M059J (cell line): ENCODE measurements at places on chromosomes 4 and X.

- DNase-seq, result no peak
These were observed 170.4 kb upstream of the HS3ST1 start for GRCh38 chr4:11599064-11599463.

DNA sequence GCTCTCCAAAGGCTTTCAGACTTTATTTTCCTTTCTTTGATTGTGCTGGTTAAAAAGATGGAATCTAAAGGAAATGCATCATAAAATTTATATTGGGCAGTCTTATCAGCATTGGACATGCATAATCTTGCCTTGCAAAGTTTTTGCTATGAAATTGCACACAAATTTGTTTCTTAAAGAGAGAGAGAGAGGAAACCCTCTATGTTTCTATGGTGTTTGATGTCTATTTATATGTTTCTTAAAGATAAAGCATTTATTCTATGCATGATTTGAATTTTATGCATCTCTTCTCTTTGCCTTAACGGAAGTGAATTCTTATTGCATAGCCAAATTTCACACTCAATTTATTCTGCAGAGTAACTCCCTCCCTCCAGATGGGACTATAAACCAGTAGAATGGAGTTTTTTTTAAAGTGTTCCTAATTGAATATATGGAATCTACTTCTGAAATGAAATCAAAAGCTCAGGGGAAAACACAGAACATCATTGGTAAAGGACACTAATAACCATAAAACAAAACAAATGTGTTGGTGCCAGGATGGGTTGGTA lies 83.5 kb upstream of the PPARGC1A start:
- no peak for DNase-seq

- no peak for DNase-seq
These were observed 24.6 kb downstream of the ABLIM2 start for GRCh38 chr4:8133897-8134563.

GRCh38 chr4:89110541-89110985 lies 770 bp upstream of the TIGD2 start:
- DNase-seq, result no peak

GRCh38 chrX:7262551-7262950 lies 114.6 kb upstream of the PUDP start:
- DNase-seq, result no peak

DNA sequence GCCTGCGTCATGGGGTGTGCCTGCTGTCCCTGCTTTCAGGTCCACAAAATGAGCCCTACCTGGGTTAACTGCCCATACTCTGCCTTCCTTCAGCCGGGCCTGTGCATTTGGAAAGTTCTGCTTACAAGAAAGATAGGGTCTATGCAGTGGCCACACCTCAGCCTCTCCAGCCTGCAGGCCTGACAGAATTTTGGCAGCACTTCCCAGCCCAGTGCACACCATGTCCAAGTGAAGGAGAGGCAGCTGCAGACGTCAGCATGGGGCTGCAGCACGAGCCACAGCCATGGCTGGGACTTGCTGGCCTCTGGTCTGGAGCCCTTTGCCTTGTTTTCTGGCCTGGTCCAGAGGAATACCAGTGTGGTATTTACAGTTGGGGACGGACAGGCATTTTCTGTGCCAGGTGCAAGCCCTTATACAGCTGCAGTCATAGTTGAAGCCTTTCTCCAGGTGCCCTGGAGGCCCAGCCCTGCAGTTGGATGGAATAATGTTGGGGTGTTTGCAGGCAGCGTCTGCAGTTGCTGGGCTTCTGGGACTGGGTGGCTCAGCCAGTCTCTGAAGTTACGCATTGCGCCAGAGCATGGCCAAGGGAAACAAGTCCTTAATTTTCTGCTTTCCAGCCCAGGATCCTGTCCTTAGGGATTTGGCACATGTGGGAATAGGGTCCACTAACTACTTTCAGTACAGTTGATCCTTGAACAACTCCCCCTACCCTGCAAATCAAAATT lies 26.2 kb downstream of the JADE1 start:
- DNase-seq, result no peak

DNA sequence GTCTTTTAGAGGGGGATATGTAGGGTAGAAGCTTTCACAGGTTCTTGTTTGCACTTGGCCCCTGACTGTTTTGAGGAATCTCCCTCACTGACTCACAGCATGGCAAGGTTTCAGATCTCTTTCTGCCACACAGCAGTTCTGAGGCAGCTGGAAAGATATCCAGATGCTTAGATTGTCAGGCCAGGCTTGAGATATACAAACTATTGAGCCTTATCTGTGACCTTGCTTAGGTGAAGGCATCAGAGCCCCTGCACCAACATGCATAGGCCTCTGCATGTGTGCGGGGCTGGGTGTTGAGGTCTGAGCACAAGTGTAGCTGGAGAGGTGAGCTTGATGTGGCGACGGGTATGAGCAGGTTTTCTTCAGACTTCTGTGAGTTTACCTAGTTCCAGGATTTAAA lies 80.9 kb upstream of the MSANTD1 start:
- peak; percentile 12 for DNase-seq

GRCh38 chr4:99642725-99643489 lies 14.7 kb downstream of the C4orf54 start:
- no peak for DNase-seq

GRCh38 chr4:35934320-35934981 lies 309.9 kb downstream of the ARAP2 start:
- DNase-seq, result peak; percentile 27

GRCh38 chr4:148053298-148054003 lies 321.6 kb downstream of the ARHGAP10 start:
- no peak for DNase-seq

DNA sequence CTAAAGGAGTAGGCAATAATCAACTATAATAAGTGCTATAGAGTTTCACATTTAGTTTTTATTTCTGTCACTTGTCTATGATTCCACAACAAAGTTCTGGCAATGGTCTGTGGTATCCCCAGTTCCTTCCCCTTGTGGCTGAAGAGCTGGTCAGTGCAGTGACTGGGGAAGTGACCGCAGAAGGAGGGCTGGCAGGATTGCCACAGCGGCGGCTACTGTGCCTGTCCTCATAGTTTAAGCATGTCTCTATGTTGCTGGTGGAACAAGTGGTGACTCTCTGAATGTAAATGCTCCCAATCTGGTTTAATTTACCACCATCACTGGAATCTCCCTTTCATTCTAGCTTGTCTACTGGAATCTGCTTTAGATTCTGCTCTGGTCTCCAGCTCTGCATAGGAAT lies 170.6 kb upstream of the GK2 start:
- no peak for DNase-seq

DNA sequence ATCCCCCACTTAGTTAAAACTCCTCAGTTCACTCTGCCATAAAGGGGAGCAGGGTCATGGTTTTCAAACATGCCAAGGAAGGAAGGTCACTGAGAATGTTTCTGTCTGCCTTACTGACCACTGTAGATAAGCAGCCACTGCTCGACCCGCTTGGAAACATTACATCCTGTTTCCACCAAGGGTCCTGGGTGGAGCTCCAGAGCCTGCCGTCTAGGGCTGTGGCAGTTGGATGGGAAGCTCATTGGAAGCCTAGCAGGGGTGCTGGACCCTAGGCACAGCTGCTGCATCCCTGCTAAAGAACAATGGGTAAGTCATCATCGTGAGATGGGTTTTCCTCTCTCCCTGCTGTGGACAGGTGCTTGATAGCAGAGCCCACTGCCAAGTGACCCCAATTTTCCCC lies 76.0 kb upstream of the SRD5A3 start:
- no peak for DNase-seq

GRCh38 chr4:11053601-11054220 lies 369.1 kb upstream of the CLNK start:
- DNase-seq, result no peak

DNA sequence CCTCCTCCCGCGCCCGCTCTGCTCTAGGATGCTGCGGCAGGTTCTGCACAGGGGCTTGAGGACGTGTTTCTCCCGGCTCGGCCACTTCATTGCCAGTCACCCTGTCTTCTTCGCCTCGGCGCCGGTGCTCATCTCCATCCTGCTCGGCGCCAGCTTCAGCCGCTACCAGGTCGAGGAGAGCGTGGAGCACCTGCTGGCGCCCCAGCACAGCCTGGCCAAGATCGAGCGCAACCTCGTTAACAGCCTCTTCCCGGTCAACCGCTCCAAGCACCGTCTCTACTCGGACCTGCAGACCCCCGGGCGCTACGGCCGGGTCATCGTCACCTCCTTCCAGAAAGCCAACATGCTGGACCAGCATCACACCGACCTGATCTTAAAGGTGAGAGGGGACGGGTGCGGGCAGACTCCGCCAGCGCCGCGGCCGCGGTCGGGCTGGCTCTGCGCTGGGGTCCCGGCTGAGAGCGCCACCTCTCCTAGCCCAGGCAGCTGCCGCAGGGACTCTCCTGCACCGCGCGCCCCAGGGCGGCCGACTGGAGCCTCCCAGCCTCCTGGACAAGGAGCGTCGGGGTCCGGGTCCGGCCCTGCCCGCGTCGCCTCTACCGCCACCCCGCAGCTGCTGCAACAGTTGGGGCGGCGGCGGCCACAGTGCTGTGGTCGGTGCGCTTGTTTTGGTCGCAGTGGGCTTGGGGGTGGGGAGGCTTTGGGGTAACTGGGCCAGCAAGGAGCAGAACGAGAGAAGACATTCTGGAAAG lies at the start of gene PTCHD1:
TSS of gene PTCHD1 (plus strand) at position 2 of the 752 bp plus-strand sequence. CDS start at position 29, 27 bp downstream.
- no peak for DNase-seq

DNA sequence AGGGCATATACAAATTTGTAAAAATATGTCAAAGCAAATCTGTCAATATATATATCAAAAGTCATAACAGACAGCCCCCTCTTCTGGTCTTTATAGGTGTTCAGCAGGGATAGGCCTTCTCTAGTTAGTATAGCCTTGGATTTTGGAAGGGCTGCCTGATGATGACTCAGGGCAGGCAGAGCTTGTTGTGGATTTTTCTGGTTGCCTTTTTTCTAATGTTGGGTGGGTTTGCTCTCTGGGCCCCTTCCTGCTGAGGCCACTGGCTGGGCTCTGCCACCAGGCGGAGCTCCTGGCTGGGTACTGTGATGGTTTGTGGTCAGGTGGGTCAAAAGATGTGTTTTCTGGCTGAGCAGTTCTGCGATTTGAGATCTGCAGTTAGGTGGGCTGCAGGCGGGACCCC lies 294.2 kb downstream of the GRIA2 start:
- peak; percentile 6 for DNase-seq

DNA sequence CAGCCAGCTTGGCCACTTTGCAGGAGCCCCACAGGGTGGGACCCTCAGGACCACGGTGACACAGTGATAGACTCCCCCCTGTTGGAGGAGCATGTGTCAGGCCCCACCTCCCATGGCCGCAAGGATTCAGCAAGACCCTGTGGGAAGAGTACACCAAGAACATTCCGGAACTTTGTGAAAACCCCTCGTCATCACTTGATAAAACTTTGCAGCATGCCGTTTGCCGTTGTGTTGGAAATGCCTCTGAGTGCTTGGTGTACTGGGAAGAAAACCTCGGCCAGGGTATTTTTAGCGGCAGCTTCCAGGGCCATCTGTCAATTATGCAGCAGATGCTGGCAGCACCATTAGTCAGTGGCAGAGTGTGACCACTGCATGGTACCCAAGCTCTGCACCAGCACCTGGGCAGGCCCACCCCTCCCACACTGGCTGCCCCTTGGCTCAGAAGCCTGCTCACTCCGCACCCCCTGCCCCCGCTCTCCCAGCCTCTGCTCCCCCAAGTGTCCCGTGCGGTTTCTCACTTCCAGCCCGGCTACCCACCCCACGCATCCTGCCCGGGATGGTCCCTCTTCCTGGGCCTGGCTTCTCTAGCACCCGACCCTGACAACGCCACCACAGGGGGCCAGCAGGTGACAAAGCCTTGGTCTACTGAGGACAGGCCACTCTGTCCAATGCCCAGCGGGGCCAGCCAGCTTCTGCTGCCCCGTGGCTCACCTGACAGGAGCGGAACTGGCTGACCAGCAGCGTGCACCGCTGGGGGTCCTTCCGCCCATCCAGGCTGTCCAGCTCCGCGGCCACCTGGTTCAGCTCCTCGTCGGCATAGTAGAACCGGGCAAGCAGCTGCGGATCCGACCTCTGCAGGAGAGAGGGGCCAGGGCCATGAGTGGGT lies 65.0 kb downstream of the ZFYVE28 start:
- DNase-seq, result no peak

- no peak for DNase-seq
These were observed 11.1 kb downstream of the NIPAL1 start for GRCh38 chr4:48027653-48028052.

GRCh38 chr4:87806520-87806919 lies 7.2 kb downstream of the IBSP start:
- peak; percentile 55 for DNase-seq

- DNase-seq, result peak; percentile 77
These were observed 128.0 kb downstream of the ARHGEF9 start for GRCh38 chrX:63656871-63657580.

GRCh38 chrX:85591536-85591935 lies 212.1 kb upstream of the POF1B start:
- no peak for DNase-seq

DNA sequence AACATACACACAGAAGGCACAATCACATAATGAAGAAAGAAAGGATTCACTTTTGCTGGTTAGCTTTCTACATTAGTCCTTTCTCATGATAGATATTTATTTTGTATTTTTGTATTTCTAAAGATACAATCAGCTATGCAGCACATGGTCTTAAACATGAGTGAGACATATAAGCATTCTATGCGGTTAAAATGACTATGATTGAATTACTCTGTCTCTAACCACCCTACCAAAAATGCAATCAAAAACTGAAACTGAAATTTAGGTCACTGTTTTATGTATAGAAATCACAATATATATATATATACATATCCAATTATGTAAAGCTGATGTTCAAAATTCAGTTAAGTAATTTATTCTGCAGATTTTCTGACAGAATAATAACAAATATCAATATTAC lies 21.9 kb downstream of the CXXC4 start:
- no peak for DNase-seq

- no peak for DNase-seq
These were observed 195.8 kb downstream of the PDGFC start for GRCh38 chr4:156775813-156776212.

GRCh38 chr4:24894846-24895245 lies 18.0 kb downstream of the CCDC149 start:
- no peak for DNase-seq

GRCh38 chr4:74375824-74376426 lies 11.0 kb downstream of the EREG start:
- DNase-seq, result no peak

DNA sequence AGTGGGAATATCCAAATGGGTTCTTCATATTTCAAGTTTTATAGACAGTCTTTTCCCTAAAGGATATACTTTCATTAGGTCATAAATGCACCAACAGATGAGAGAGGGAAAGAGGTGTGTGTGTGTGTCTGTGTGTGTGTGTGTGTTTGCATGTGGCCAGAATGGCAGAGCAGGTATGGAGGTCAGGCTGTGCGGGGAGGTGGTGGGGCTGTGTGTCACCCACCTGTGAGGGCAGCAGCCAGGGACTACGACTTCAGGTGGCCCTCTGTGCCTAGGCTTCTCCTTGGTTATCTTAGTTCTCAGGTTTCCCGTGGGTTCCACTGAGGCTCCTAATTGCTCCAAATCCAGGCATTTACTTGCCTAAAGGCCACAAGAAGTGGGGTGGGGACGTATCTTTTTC lies 14.6 kb downstream of the HAND2 start:
- DNase-seq, result no peak

GRCh38 chr4:118915468-118915867 lies 26.8 kb downstream of the SYNPO2 start:
- DNase-seq, result no peak

DNA sequence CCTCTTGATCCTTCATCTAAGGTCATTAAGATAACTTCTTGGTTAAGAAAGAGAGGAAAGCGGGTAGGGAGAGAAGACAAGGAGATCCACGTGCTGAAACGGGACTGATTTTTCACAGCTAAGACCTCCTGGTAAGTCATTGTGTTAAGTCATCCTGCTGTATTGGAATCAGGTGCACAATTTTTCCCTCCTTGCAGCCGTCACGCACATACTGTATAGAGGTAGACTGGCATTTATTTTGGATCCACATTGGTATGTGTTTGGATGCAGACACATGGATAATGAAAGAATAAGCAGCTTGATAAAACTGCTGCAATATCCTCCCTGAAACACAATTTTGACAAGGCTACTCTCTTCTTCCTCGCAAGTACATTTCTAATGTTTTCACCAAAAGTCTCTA lies 60.1 kb upstream of the NAP1L5 start:
- no peak for DNase-seq
